ENCODE measurements at places on chromosomes 4 and X. TPM values are rescaled to one million over a fixed set of nuclear protein-coding genes. Genes with fewer than 3 reads are reported as not detected.

The SCD5 gene
- total RNA-seq, result not detected

The SLC7A11 gene
- total RNA-seq, result 0.93 TPM

The ARMCX6 gene
- total RNA-seq, result 40.5 TPM

The CCSER1 gene
- total RNA-seq, result 2.0 TPM

The GRXCR1 gene
- not detected for total RNA-seq

The FANCB gene
- 3.0 TPM for total RNA-seq

The SPRY1 gene
- 4.6 TPM for total RNA-seq

The FHIP1A gene
- 2.6 TPM for total RNA-seq

The ADAM29 gene
- 0.14 TPM for total RNA-seq

The GPC3 gene
- 0.22 TPM for total RNA-seq

The RAP1GDS1 gene
- total RNA-seq, result 44.6 TPM

- no peak for DNase-seq
These were observed 2315.4 kb upstream of the AGA start for GRCh38 chr4:179757641-179758040.

DNA sequence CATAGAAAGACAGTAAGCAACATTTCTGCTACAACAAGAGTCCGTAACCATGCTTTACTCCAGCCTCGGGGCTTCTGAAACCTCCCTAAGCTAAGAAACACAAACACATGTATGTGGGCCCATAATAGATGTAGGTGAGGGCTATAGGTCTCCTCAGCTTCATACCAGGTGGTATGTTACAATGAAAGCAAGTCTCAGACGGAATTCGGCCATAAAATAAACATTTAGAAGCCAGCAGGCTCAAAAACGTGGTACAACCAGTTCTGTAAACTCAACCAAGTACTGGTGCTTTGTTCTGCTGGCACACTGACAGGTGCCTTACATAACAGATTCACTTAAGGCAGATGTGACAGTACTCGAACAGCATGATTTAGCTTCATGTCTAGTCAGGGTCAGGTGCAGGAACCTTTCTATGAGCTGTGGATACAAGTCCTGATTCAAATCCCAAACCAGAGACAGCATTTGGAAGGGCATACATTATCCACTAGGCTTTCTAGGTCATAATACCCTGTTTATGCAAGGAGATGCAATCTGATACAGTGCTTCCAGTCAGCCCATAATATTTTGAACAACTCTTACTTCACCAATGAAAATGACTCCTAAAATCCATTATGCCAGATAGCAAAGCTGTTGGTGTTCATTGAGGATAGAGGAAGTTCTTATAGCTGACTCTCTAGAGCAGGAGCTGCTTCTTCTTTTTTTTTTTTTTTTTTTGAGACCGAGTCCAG is 113.8 kb upstream of the ENPP6 start:
- DNase-seq, result no peak

DNA sequence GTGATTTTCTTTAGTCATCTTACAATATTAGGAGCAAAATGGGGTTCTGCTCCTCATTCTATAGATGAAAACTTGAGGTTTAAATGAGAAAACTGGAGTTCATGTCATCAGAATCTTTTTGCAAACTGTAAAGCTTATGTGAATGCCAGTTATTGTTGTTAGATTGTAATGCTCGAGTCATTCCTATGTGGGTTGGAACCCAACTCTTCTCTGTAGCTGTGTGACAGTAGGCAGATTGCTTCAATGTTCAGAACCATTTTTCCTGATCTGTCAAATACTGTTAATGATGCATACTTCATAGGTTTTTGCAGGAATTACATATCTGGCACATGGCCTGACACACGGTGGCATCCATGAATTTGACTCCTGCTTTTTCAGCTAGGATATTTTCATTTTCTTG is 178.9 kb downstream of the RAPGEF2 start:
- DNase-seq, result no peak

DNA sequence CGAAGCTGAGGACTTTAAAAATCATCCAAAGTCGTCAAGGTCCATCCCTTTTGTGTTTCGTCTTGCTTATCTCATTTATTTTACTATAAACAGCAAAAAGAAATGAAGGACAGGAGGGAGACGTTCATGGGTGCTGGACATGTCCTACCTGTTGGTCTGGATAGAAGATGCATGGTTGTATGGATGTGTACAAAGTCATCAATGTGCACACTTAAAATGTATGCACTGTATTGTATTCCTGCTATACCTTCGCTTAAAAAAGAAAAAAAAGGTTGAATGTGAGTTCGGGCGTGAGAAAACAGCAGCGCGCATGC is 313 bp upstream of the BLOC1S4 start:
- no peak for DNase-seq

GRCh38 chr4:156084373-156084772 is 130.7 kb upstream of the CTSO start:
- DNase-seq, result no peak

DNA sequence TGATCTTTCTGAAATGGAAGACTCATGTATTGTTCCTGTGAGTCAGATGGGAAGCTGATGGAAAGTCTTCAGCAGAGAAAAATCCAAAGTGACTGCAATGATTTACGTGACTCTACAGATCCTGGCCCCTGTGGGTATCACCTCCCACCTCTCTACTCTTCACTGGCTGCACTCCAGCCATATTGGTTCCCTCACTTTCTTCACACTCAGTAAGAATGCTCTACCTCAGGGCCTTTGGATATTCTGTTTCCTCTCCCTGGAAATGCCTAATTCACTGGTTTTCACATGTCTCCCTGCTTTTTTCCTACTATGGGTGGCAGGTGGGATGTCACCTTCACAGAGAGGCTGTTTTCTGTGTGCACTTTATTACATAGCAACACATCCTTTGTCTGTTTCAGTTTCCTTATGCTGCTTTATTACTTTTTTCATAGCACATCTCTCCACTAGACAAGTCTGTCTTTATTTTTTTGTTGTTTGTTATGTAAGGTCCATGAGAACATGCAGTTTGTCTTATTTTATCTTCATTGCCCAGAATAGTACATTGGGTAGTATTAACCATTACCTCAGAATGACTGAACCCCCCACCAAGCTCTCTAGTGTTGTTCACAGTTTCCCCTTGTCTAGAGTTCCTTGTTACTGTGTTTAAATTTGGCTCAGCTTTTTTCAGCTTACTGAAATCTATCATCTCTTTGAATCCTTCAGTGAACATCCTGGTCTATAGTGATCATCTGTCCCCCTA is 57.6 kb upstream of the CLNK start:
- no peak for DNase-seq

DNA sequence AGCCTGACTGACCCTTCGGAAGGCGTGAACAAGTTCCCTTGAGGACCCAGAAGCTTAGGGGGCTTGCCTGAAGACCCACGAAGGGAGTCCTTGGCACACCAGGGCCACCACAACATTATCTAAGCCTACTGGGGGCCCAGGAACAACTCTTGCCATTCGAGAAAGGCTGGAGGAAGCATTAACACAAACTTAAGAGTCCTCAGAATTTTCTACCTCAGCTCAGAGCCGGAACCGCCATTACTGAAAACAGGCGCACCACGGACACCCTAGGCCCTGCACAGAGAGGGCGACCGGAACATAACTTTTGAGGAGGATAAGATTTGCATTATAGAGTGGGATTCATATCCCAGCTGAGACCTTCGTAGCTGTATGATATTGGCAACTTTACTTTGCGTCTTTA is 229.1 kb downstream of the ADAM29 start:
- no peak for DNase-seq

DNA sequence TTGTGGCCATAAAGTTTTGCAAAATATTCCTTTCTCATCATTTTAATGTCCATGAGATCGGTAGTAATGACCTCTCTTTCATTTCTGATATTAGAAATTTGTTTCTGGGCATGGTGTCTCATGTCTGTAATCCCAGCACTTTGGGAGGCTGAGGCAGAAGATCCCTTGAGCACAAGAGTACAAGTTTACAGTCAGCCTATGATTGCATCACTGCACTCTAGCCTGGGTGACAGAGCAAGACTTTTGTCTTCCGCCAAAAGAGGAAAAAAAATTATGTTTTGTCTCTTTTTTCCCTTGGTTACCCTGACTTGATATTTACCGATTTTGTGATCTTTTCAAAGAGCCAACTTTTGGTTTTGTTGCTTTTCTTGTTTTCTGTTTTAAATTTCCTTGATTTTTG is 10.8 kb upstream of the NKAP start:
- DNase-seq, result no peak

DNA sequence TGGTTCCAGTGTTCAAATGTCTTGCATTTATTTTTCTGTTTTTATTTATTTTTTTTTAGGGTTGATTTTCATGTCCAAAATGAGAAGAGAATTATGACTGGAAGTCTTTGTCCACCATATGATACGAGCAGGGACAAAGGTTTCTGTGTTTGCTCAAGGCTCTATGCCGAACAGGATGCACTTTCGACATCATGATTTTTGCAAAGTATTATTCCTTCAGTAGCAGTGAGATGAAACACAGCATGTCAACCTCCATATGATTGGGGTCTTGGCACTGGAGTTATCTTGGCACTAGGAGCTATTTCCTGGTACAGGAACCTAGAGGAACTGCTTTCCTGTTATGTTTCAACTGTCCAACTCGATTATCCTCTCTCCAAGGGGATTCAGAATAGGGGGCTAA is 72.6 kb downstream of the UCHL1 start:
- no peak for DNase-seq

DNA sequence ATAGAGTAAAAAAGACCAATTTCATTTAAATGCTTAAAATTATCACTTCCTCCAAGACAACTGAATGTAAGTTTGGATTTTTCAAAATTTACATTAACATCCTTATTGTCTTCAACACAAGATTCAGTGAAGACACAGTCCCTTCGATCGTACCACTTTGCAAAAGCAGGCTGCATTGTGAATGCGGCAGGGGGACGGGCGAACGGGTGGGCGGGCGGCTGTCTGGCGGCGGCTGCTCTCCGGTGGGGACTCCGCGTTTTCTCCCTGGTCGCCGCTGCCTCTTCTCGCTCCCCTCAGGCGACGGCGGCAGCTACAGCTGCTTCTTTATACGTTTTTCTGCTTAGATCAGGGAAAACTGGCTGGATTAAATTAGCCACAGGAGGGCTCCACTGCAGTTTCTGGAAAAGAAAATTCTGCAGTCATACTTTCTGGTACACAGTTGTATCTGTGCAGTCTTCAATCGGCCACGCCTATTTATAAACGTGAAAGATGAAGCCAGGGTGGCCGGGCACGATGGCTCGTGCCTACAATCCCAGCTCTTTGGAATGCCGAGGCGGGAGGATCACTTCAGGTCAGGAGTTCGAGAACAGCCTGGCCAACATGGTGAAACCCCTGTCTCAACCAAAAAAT is 33.9 kb upstream of the HPF1 start:
- no peak for DNase-seq

DNA sequence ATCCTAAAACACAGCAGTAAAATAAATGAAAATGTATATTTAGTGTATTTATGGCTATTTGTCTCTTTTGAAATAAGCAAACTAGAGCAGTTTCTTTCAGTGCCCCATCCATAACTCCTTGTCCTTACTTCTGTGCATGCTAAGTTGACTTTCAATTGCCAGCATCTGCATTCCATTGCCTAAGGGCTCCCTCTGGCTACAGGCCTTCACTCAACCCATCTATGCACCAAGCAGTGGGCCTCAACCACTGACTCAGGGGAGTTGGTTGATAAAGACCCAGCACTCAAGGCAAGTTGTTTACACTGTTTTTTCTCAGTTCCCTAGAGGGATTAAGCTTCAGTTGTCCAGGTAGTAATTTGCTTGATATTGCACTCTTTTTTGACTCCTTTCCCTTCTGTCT is 265.7 kb downstream of the IQCM start:
- DNase-seq, result no peak

- no peak for DNase-seq
These were observed 74.2 kb upstream of the CT45A1 start for GRCh38 chrX:135639066-135639780.

DNA sequence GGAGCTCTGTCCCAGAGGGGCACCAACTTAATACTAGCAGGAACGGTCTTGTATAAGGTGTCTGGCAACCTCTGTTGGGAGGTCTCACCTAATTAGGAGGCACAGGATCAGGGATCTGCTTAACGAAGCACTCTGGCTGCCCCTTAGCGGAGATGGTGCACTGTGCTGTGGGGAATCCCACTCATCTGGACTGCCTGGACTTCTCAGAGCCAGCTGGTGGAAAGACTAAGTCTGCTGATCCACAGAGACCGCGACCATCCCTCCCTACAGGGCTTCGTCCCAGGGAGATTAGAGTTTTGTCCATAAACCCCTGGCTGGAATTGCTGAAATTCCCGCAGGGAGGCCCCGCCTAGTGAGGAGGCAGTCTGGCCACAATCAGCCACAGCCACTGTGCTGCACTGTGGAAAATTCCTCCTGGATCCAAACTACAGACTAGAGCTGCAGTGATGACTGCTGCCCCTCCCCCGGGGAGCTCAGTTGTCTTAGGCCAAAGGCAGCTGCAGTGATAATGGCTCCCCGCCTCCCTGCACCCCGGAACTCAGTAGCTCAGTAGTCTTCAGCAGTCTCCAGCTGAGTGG is 22.0 kb upstream of the ZCCHC4 start:
- no peak for DNase-seq

- no peak for DNase-seq
These were observed 16.8 kb downstream of the PF4 start for GRCh38 chr4:73964862-73965611.

GRCh38 chr4:173489514-173489913 is 40.5 kb downstream of the HAND2 start:
- no peak for DNase-seq

GRCh38 chrX:150546711-150547153 is 21.7 kb upstream of the MTM1 start:
- DNase-seq, result peak; percentile 62

DNA sequence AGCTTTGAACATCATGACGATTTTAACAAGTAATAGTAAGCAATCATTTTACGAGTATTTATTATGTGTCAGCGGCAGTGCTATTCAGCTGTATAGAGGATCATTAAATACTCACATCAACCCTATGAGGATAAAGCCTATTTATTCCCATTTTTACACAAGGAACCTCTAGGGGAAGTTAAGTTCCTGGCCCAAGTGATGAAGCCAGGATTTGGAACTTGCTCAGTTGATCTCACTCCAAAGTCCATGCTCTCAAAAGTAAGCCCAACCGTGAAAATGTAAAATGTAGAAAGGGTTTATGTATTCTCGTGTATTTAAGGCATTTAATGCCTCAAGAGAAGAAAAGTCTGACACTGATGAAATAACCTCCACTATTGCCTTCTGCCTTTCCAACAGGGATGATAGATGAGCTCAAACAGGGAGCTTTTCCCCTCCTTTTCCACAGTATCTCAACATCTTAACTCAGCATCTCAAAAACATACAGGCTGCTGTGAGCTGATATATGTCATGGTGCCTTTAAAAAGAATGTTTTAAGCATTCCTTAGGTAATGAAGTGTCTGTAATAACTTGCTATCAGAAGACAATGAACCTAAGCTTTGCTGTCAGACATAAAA is 35.0 kb upstream of the PLA2G12A start:
- DNase-seq, result no peak

DNA sequence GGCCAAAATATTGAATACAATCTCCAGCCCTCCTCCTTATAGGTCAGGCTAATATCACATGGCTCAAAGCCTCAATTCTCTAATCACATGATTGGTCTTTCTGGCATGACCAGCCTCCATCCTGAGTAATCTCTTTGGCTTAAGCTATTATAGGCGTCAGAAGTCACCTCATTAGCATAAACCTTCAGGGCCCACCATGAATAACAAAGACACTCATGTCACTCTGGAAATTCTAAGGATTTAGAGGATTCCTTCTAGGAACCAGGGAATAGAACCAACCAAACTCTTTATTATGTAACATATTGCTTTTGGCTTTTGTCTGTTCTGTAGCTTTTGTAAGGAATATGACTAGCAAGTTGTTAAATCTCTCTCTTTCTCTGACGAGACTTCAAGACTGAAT is 109.2 kb upstream of the IGFBP7 start:
- DNase-seq, result no peak
